ENCODE measurements at places on chromosomes 5 and 9.

DNA sequence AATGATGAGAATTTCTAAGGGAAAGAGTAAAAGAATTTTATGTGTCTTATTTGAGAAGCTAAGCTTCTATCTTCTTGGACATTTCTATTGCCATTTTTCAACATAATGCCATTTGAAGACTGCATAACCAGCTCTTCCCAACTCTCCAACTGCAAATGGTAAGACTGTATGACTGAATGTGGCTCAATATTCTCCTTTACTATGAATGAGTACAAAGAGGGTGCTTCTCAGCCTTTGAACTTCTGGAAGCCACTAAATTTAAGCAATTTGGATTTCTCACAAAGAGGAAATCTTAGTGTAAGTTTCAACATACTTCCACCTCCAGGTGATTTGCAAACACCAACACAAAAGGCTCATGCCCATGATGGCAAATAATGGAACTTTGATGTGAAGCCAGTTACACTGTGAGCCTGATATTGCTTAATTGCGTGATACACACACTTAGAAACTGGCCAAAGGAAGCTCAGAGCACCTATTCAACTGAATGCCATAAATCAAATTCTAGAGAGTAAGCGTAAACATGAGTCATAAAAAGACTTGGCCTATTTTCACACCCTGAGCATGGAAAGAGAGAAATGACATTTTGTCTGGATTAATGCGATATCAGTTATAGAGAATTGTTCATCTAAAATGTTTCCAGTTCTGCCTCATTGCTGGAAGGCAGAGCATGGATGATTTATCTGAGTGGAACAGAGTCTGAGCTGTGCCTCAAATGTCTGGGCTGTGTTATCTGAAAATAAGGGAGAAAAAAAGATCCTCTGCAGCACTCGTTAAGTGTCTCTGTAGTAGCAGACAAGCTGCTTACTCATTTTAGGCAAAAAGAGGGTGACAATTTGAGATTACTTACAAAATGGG, 145.3 kb downstream of the PLK2 start:
- DNase-seq = no peak

- DNase-seq = peak; percentile 66
These were observed 601 bp upstream of the FAF2 start for GRCh38 chr5:176447591-176447977.

DNA sequence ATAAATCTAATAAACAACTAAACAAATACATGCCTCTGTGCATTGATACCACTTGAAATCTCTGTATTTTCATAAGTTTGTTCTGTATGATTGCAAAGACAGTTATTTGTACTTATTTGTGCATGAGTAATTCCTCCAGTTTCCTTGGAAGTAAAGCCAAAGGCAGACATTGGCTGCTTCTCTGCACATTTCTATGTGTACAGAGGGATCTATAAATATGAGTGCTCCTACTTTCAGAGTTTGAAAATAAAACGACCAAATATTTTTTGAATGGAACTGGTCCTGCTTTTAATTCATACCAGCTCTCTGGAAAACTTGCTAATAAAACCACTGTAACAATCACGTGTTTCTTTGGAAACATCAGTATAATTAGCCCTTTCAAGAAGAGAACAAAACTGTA, 306.5 kb downstream of the MAN2A1 start:
- DNase-seq = no peak

GRCh38 chr5:79536193-79536906, 22.4 kb upstream of the HOMER1 start:
- DNase-seq = no peak

All from head of caudate nucleus (tissue), 42 donors.